ENCODE measurements at places on chromosomes 2 and 18.

DNA sequence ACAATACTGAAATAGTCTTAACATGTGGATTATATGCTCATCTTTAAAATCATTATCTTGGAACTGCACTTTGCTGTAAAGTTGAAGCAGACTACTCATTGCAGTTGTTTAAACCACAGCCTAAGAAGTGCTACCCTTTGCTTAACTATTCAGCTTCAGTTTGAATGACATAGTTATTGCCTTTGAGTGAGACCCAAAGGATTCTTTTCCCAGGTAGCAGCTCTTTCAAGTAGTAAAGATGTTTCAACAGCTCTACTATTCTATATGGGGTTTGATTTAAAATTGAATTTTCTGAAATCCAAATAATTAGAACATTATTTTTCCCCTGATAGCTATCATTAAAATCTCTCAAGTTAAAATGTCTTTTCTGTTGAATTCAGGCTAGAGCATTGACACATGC, 1.1 kb downstream of the SCG2 start:
- peak; percentile 8 for DNase-seq

DNA sequence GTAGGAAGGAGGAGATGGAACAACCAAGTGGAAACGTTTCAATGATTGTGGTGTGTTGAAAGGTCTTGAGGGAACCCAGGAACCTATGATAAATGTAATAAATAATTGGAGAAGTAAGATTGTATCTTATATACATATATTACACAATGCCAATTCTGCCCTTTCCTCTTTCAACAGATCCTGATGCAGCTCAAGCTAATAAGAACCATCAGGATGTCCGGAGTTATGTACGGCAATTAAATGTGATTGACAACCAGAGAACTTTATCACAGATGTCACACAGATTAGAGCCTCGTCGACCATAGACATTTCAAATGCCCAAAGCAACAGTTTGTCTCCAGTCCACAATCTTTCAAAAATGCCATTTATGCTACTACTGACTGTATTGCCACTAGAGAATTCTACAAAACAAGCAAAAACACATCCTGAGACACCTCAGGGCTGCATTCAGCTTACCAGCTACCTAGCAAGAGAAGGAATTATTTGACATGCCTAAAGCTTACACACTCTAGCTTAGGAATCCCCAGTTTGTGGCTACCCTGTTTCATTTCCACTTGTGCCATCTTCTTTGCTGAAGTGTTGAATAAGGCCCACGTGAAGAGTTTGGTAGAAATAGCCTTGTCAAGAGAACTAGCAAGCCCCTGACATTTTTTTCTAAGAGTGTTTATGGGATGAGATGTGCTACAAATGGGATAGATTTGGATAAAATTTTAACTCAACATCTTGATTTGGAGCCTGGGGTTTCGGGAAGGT, 24.0 kb upstream of the MAP3K20 start:
- DNase-seq: no peak

- DNase-seq: no peak
These were observed 1143.4 kb downstream of the CNTNAP5 start for GRCh38 chr2:125168442-125168841.

DNA sequence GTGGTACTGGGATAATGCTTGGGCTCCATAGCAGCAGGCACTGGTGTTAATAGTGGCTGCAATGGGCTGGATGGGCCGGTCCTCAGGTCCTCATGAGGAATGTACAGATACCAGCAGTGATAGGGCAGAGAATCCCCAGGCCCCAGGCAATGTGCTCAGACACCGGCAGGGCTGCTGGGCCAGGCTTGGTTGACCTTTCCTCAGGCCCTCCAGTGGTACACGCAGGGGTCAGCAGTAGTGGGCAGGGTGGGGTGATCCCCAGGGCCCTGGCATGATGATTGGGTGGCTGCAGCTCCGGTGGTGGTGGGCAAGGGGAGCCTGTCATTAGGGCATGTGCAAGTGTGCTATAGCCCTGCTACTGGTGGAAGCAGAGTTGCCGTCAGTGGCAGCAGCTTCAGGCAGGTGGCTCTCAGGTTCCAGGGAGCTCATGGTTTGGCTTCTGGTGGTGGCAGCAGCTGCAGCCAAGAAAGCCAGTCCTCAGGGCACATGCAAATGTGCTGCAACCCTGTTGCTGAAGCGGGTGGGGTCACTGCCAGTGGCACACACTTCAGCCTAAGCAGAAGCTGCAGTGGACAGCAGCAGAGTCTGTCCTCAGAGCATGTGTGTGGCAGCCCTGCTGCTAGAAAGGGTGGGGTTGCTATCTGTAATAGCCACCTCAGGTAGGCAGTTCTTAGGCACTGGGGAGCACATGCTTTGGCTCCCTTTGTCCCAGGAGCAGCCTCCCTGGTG, 56.8 kb downstream of the CCNT2 start:
- no peak for DNase-seq

DNA sequence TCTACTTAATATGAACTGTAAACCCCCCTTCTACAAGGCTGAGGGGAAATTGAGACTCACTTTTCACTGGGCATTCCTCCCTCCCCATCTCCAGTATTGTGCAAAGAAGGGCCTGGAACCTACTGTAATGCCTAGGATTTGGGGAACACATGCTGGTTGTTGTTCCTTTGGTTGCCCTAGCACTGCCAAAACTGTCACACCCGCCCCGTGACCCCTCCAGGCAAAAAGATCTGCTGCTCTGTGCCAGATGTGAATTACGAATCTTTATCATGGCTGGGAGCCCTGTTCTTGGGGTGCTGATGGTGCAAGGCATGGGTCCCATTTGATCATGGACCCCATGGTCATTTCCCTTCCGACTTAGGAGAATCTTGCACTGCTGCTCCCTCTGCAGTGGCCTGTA, 95.4 kb downstream of the CABLES1 start:
- DNase-seq: no peak

DNA sequence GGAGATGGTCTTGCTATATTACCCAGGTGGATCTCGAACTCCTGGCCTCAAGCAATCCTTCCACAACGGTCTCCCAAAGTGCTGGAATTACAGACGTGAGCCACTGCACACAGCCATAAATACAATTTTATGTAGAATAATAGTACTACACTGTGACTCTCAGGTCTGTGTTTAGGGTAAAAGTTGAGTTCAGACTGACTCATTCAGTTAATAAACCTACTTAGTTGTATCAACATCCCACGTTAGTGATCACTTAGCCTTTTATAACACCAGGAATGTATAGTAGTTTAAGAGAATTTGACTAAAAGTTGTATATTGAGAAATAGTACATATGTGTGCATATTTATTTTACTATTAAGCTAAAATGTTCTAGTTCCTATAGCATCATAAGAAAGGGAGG, 237.5 kb downstream of the PHLPP1 start:
- DNase-seq: no peak

DNA sequence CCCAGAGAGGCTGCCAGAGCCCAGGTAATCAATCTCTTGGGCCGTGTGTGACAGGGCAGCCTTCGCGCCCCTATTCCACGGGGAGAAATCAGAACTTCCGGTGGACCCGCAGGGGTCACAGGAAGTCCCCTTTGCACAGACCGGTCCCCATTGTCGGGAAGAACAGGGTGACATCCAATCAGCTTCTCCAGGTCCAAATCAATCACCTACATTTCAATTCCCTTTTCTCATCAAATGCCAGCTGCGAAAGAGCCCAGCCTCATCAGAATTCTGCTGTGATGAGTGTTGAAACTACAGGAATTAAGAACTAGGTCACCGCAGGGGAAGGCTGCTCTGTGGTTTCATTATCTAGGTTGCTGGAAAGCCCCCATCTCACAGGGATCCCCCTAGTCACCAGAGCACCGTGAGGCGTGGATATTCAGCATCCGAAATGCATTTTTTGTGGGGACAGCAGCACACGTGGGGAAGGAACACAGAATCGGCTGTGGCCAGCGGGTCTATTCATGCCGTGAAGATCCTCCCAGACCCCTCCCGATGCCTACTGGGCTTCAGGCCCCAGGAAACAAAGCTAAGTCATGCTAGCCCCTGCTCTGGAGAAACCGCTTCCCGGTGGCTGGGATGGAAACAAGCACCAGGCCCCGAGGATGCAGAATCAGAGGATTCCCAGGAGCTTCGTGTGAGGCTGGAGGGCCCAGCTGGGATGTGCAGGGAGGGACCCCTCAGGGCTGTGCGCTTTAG, 193.7 kb upstream of the ID2 start:
- DNase-seq: no peak

- DNase-seq: no peak
These were observed 44.0 kb downstream of the MYL12B start for GRCh38 chr18:3305933-3306332.

DNA sequence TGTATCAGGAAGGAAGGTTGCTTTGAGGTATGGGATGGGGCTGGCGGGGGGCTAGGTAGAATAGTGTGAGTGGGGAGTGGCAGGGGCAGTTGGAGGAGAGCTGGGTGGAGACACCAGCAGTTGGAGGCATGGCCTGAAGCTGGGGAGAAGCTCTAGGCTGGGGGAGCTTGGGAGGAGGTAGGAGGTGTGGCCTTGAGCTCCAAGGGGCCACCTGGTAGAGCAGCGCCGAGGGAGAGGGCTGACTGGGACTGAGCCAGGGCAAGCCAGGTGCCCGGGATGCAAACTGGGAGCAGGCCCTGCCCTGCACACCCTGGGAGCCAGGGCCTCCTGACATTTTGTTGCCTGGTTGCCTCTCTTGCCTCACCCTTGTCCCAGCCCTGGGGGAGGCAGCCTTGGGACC, 33.1 kb upstream of the PDIA6 start:
- DNase-seq: no peak

- DNase-seq: peak; percentile 86
These were observed 78.8 kb upstream of the ATP8B1 start for GRCh38 chr18:57881818-57882413.

GRCh38 chr18:79542876-79543750, 136.5 kb upstream of the CTDP1 start:
- DNase-seq: no peak

- no peak for DNase-seq
These were observed 109.1 kb downstream of the FIGN start for GRCh38 chr2:163626639-163627109.

DNA sequence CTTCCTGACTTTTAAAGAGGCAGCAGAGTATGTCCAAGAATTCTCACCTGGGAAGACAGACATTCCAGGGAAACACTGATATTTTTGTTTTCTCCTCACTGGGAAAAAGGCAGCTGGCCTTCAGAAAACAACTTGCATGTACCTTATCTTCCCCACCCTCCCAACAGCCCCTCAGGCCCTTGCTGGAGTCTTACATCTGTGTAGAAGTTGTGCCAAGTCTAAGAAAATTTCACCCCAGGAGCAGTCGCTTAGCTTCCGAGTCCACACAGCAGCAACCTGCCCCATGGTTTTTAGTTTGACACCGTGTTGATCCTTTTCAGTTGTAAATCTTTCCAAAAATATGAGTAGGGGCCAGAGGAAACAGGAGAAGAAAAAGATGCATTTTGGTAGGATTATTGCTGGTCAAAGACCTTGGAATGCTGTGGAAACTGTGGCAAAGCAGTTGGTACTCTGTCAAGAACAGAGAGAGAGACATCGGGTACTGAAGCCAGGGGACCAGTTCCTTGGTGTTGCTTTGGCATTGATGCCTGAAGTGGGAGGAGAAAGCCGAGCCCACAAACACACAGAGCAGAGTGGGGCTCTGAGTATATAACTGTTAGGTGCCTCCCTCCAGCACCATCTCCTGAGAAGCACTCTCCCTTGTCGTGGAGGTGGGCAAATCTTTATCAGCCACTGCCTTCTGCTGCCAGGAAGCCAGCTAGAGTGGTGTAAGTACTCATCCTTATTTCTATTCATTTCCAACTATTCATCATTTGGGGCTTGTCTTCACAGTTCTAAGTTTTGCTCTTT, at the start of gene SLC14A1:
Gene SLC14A1 (plus strand): TSS at position 615 of the 789 bp plus-strand sequence. CDS start 6,140 bp downstream, outside the sequence.
- no peak for DNase-seq

- no peak for DNase-seq
These were observed 75.2 kb downstream of the ASXL3 start for GRCh38 chr18:33653231-33653630.

All from NCI-H1417 (cell line).